ENCODE measurements at places on chromosomes 12 and 14. TPM values are rescaled to one million over a fixed set of nuclear protein-coding genes. Genes with fewer than 3 reads are reported as not detected.

GRCh38 chr14:52988139-52988538 is 37.3 kb upstream of the FERMT2 start:
- H3K36me3 ChIP-seq = no peaks in the 10 kb centered on the region
- H3K4me1 ChIP-seq = no peaks in the 10 kb centered on the region
- no peak overlapping the region for H3K27ac ChIP-seq
- no peak for DNase-seq
- no peak overlapping the region for H3K4me3 ChIP-seq
- no peaks in the 10 kb centered on the region for H3K27me3 ChIP-seq

DNA sequence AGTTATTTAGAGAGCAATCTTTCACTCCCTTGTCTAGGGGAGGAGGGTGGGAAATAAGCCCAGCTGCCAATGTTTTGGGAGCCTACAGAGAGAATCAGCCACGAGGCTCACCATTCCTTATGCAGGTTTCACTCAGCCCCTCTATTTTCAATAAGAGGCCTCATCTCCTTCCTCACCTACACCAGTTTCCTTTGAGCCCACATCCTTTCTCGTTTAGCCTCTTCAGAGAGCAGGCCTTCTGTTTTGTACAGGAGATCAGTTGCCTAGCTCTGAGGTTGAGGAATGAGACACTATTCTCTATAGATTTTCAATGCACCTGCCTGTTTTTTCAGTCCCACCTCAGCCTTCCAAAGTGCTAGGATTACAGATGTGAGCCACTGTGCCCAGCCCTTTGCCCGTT is 17.9 kb downstream of the SNAPC1 start:
- H3K4me1 ChIP-seq = no peaks in the 10 kb centered on the region
- no peak overlapping the region for H3K27ac ChIP-seq
- DNase-seq = no peak
- H3K27me3 ChIP-seq = no peaks in the 10 kb centered on the region
- peaks cover 4% of the 10 kb centered on the region for H3K36me3 ChIP-seq

DNA sequence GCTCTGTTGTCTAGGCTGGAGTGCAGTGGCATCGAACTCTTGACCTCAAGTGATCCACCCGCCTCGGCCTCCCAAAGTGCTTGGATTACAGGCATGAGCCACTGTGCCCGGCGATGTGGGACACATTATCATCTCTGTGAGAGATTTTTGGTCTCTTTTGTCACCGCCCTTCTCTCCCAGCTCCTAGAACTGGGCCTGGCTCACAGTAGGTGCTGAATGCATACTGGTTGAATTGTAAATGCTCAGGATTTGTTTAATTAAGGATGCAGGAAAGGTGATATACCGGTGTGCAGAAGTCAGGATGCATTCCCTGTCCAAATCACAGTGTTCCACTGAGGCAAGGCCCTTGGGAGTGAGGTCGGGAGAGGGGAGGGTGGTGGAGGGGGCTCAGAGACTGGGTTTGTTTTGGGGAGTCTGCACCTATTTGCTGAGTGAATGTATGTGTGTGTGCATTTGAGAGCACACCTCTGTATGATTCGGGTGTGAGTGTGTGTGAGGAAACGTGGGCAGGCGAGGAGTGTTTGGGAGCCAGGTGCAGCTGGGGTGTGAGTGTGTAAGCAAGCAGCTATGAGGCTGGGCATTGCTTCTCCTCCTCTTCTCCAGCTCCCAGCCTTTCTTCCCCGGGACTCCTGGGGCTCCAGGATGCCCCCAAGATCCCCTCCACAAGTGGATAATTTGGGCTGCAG is 1.0 kb upstream of the KRT18 start:
- no peak for DNase-seq
- peak overlapping the region; percentile 86 for H3K27ac ChIP-seq
- H3K4me3 ChIP-seq = no peak overlapping the region
- H3K27me3 ChIP-seq = no peaks in the 10 kb centered on the region

GRCh38 chr12:68237078-68237477 is 11.5 kb upstream of the IL26 start:
- no peaks in the 10 kb centered on the region for H3K36me3 ChIP-seq
- peak overlapping the region; percentile 13 for H3K27ac ChIP-seq
- no peak for DNase-seq
- no peaks in the 10 kb centered on the region for H3K4me1 ChIP-seq

GRCh38 chr12:52643233-52644077 is 8.6 kb downstream of the KRT2 start:
- DNase-seq = no peak
- H3K4me3 ChIP-seq = no peak overlapping the region
- no peaks in the 10 kb centered on the region for H3K36me3 ChIP-seq
- no peaks in the 10 kb centered on the region for H3K4me1 ChIP-seq

DNA sequence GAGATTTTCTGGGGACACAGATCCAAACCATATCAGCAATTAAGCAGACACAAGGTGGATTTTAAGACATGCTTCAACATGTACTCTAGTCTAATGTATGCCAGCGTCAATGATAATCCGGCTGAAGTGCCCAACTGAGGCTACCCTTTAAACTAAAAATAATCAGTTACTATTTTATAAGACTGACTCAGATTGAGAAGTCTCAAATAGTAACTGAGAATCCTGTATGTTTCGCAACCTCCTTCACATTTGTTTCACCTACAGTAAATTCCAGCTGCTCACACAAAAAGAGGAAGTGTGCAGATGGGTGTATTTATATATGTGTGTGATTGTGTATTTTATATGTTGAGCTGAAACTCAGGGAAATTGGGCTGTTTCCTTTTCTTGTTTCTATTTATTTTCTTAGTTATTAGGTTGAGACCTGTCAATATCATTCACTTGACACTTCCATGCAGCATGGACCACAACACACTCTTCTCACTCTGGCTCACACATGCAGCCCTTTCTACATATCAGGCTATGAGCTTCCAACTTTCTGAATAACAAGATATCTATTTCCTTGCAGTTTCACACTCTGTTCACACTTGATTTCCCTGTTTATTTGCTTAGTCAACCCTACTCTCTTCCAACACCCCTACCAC is 1224.9 kb upstream of the TMEM132C start:
- no peaks in the 10 kb centered on the region for H3K27me3 ChIP-seq
- H3K36me3 ChIP-seq = no peaks in the 10 kb centered on the region
- H3K4me1 ChIP-seq = no peaks in the 10 kb centered on the region

GRCh38 chr12:67630373-67631088 is 18.0 kb upstream of the DYRK2 start:
- H3K27ac ChIP-seq = no peak overlapping the region
- no peaks in the 10 kb centered on the region for H3K27me3 ChIP-seq
- H3K36me3 ChIP-seq = no peaks in the 10 kb centered on the region

DNA sequence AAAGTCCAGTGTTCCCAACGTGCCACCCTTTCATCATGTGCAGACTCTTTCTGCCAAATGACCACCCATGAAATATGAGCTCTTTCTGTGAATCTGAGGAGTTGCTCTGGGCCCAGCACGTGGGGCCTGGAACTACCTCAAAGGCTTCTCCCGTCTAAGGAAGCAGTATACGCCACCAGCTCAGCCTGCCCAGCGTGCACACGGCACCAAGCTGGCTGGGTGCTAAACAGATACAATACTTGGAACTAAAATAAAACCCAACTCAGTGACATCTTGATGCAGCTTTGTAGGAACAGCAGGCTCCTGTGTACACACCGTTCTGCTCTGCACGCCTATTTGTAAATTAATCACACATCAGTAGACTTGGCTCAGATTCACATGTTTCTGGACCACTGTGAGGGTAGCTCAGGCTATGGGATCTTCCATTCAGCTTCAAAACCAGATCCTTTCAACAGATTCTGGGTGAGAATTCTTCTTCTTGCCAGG is 74.8 kb downstream of the ARL6IP4 start:
- no peak for DNase-seq
- no peaks in the 10 kb centered on the region for H3K36me3 ChIP-seq
- H3K27ac ChIP-seq = no peak overlapping the region

GRCh38 chr14:35122696-35123387 is 490 bp downstream of the PRORP start:
- H3K27me3 ChIP-seq = no peaks in the 10 kb centered on the region
- H3K4me1 ChIP-seq = peaks cover 8% of the 10 kb centered on the region
- no peaks in the 10 kb centered on the region for H3K36me3 ChIP-seq

GRCh38 chr14:35337269-35338255 is 45.4 kb downstream of the PSMA6 start:
- H3K4me1 ChIP-seq = peaks cover 25% of the 10 kb centered on the region
- no peak for DNase-seq
- H3K36me3 ChIP-seq = no peaks in the 10 kb centered on the region
- H3K4me3 ChIP-seq = no peak overlapping the region
- no peaks in the 10 kb centered on the region for H3K27me3 ChIP-seq

- no peaks in the 10 kb centered on the region for H3K4me1 ChIP-seq
- DNase-seq = no peak
- no peaks in the 10 kb centered on the region for H3K36me3 ChIP-seq
- no peaks in the 10 kb centered on the region for H3K27me3 ChIP-seq
Measured at GRCh38 chr12:90211017-90211416, 502.4 kb upstream of the ATP2B1 start.

GRCh38 chr14:104101651-104102281 is 16.3 kb downstream of the ASPG start:
- no peaks in the 10 kb centered on the region for H3K36me3 ChIP-seq
- H3K27me3 ChIP-seq = no peaks in the 10 kb centered on the region
- H3K27ac ChIP-seq = no peak overlapping the region
- DNase-seq = no peak
- H3K4me3 ChIP-seq = no peak overlapping the region

DNA sequence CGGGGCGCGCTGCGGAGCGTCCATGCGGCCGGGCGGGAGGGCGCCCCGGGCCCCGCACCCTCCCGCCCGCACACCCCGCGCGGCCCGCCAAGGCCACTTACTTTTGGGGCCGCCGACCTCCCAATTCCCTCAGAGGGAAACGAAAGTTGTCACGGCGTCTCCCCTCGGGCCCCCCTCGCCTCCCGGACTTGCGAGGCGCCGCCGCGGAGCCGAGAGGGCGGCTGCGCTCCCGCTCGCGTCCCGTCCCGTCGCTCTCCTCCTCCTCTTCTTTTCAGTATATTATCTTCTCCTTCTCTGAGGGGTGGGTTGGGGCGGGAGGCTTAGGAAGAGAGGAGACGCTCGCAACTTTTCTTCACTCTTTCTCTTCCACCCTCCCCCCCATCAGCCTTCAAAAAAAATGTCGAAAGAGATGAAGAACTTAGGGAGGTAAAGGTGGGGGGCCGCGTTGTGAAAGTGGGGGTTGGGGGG is 613 bp downstream of the DUSP16 start:
- peak overlapping the region; percentile 100 for H3K27ac ChIP-seq
- H3K4me1 ChIP-seq = peaks cover 5% of the 10 kb centered on the region
- no peak for DNase-seq
- peak overlapping the region; percentile 84 for H3K4me3 ChIP-seq
- no peaks in the 10 kb centered on the region for H3K36me3 ChIP-seq

DNA sequence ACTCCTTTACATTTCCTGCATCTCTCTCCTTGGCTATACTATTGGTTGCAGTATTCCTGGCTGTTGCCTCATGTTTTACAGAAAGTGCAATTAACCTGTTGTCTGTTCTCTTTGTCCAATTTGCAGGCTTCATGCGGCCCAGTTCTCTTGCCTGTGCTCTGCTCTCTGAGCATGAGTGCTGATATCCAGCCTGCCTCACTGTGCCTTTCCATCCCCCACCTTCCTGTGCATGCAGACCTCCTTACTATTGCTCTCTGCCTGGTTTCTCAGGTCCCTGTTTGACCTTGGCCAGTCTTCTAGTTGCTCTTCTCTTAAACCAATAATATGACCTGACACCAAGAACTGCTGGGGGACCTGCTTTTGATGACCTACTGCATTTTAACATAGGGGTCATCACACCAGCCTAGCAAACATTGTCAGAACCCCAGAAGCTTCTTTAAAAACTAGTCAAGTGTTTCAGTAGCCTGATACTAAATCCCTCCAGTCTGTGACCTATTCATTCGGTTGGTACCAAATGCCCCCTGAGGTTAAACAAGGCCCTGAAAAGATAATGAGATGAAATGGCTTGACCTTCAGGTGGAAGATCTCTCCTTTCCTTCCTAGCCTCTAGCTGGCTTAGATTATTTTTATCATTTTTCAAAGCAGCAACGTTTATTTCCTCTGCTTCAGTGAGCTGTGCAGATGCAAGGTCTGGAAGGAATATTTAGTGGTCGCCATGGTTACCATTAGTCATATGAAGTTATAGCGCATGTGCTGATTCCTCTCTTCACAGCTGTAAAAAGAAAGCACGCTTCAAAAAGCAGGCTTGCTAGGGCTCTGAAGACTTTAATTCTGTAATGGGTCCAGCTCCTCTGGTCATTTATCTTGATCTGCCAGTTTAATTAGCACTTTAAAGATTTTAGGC is 216.5 kb downstream of the PHLDA1 start:
- no peak for DNase-seq
- no peaks in the 10 kb centered on the region for H3K36me3 ChIP-seq
- peak overlapping the region; percentile 46 for H3K27ac ChIP-seq
- no peaks in the 10 kb centered on the region for H3K4me1 ChIP-seq
- no peak overlapping the region for H3K4me3 ChIP-seq

DNA sequence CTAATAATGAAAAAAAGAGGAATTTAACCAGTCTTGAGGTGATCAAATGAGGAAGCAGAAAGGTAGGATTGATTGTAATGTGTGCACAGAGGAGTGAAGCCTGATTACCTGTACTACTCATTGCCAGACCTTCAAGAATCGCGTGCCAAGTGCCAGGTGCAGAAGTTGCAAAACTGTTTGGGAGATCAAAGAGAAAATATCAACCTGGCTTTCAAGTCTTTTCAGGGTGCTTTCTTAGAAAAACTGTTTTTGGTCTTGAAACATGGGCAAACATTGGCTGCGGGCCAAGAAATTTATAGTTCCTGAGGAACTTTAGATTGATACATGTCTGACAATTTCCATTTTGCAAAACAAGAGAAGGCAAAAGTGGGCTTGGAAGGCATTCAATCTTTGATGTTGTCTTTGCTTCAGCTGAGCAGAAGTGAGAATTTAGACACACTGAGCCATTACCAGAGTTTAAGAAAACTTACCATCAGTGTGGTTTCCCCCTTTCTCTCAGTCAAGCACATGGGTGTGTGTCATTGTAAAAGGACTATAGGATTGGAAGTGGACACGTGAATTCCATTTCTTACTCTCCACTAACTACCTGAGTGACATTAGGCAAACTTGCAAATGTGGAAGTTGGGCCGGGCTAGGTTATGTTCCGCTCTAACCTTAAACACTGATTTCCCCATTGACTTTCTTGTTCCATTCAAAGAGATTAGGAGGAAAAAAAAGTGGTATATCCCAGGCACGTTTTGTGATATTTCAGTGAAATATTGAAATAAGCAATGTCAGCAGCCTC is 486.2 kb downstream of the DIO2 start:
- no peaks in the 10 kb centered on the region for H3K36me3 ChIP-seq
- no peak overlapping the region for H3K4me3 ChIP-seq
- no peaks in the 10 kb centered on the region for H3K4me1 ChIP-seq
- no peaks in the 10 kb centered on the region for H3K27me3 ChIP-seq
- DNase-seq = no peak
- H3K27ac ChIP-seq = no peak overlapping the region

- no peak for DNase-seq
- no peaks in the 10 kb centered on the region for H3K36me3 ChIP-seq
- no peaks in the 10 kb centered on the region for H3K4me1 ChIP-seq
- H3K4me3 ChIP-seq = no peak overlapping the region
- no peak overlapping the region for H3K27ac ChIP-seq
Measured at GRCh38 chr14:92441751-92442504, 71.7 kb upstream of the RIN3 start.

- H3K27ac ChIP-seq = peak overlapping the region; percentile 85
- no peak overlapping the region for H3K4me3 ChIP-seq
- H3K4me1 ChIP-seq = peaks cover 7% of the 10 kb centered on the region
- no peak for DNase-seq
- no peaks in the 10 kb centered on the region for H3K36me3 ChIP-seq
Measured at GRCh38 chr12:96218989-96219678, 25.0 kb downstream of the ELK3 start.

The PIK3C2G gene
- 0.16 TPM for total RNA-seq

The SLC16A7 gene
- total RNA-seq = 51.2 TPM

The COX14 gene
- total RNA-seq = 139 TPM

The NUAK1 gene
- total RNA-seq = 20.2 TPM

The OR4K15 gene
- not detected for total RNA-seq

The AMDHD1 gene
- total RNA-seq = 0.98 TPM

The ALKBH1 gene
- 5.6 TPM for total RNA-seq
